ENCODE measurements at places on chromosomes 7 and 10.

DNA sequence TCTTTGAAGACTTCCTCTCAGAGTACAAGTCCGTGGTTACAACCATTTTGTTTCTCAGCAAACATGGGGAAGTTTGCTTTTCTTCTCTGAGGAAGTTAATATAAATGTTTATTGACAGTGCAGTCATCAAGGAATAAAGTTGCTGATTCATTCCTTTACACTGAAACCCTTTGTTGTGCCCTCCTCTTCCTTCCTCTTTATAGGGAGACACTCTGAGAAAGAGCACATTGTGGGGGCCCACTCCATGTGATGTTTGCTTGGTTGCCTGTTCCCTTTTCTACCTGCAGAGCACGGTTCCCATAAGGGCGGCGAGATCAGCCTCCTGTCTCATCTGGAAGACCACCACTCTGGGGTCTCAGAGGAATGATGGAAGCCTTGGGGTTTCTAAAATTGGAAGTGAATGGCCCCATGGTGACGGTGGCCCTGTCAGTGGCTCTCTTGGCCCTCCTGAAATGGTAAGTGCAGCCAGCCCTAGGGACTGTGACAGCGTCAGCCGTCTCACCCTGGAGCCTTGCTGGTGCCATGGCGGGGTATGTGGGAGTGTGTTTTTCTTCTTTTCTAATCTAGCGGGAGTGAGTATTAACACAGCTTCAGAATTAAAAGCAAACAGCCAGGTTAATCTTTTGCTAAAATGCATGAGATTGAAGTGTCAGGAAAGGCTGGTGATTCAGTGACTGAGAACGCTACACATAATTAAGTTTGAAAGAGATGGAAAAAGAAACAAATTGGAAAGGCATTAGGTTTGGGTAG, at the start of gene TBXAS1:
TBXAS1 (plus strand) TSS at position 240 of the 750 bp plus-strand sequence; CDS start at position 367, 127 bp downstream.
- DNase-seq = peak; percentile 47

DNA sequence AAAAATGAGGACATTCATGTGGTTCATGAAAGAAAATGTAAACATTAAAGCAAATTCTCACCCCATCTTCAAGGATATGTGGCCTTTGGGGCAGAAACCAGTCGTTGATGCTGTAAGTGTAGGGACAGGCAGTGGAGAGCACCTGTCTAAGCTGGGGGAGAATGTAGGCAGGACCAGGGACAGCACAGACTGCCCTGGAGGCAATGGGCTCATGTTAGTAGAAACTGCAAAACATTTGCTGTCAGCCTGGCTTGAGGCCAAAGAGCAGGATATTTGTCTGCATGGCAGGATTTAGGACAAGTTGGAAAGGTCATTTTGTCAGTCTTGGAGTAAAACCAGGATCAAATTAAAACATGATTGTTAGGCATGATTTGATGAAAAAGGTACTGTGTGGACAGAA, 211.6 kb upstream of the AGK start:
- no peak for DNase-seq

- DNase-seq = no peak
Observed at GRCh38 chr10:74333174-74333573, 182.2 kb downstream of the ADK start.

- DNase-seq = peak; percentile 76
Observed at GRCh38 chr7:101363734-101364374, 1.2 kb downstream of the COL26A1 start.

DNA sequence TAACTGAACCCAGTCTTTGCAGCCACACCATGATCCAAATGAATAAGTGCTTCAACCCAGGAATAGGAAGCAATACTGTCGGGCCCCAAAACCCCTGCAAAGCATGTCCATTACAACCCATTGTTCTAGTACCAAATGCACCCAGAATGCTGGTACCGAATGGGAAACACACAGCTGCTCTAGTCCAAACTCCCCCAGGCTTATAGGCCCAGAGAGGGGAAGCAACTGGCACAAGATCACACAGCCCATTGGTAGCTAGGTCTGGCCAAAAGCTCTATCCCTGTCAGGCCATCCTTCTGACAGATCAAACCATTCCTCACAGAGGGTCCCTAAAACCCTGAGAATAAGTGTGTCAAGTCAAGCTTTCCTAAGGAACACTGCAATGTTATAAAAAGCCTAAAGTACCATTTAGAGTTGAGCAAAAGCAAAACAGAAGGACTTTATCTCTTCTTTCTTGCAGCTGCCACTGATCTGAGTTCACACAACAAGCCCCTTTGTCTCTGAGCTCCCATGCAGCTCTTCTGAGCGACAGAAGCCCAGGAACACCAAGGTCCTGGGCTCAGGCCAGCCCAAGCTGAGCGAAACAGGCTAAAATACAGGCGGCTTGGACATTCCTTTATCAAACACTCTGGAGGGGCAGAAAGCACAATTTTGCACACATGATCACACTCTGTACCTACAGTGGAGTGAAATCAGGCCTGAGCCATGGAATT, 116.7 kb downstream of the SGMS1 start:
- DNase-seq = no peak

DNA sequence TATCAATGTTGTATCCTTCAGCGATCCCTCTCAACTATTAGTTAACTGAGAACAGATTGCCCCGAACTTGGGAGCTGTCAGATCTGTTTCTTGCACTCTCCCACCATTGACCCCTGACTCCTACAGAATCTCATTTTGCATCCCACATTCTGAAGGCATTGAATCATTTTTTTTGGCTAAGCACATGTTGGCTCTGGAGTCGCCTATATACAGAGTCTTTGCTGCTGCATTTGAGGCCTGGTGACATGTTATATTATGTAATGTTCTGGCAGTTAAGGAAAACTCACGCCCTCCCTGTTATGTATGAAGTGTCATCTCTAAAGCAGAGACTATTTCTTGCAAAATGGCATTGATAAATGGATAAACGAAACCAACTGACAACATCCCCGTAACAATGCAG, 159.2 kb upstream of the ITGB1 start:
- DNase-seq = no peak

- peak; percentile 26 for DNase-seq
Observed at GRCh38 chr10:114103284-114103683, 59.6 kb downstream of the ADRB1 start.

DNA sequence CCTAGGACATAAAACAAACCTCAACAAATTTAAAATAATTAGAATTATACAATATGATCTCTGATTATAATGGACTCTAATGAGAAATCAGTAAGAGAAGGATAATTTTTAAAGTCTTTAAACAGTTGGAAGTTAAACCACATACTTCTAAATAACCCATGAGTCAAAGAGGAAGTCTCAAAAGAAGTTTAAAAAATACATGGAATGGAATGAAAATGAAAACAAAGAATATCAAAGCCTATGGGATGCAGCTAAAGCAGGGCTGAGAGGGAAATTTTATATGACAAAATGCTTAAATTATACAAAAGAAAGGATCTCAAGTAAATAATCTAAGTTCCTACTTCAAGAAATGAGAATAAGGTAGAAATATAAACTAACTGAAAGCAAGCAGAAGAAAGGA, 460.5 kb downstream of the RPS24 start:
- DNase-seq = no peak

- no peak for DNase-seq
Observed at GRCh38 chr10:48227213-48227612, 47.3 kb downstream of the FRMPD2 start.

GRCh38 chr7:95405208-95405607, 9.0 kb upstream of the PON3 start:
- no peak for DNase-seq

DNA sequence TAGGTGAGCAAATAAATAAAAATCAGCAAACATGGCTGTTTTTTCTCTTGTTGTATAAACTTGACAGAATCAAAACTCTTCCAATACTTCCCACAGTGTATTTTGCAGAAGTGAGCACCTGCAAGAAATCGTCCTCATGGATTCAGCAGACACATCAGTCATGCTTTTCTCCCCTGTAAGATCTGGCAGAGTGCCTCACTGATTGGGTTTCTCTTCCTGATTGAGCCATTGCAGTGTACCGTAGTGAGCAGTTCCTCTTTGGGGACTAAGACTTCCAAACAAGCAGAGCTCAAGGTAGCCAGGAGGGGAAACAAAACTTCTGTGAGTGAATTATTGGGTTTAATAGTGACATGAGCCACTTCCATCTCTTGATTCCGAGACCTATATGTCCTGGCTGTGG, 2.2 kb upstream of the CCDC3 start:
- DNase-seq = no peak

GRCh38 chr7:115603416-115603815, 427.1 kb downstream of the TFEC start:
- DNase-seq = no peak

DNA sequence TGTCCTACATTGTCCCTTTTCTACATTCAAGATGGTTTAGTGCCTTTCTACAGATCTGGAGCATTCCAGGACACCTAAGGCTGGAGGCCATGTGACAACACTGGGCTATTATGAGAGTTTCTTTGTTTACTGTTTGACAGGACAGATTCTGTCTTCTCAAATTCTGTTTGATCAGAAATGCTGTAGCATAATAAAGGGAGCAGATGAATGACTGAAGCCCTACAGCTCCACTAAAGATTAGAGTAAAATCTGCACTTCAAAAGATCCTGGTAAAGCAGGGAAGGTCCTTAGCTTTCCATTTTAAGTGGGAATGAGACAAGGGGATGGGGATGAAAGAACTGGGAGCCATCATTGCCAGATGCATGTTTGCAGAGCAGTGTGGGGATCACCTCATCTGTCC, 38.4 kb downstream of the TMEM229A start:
- DNase-seq = no peak

DNA sequence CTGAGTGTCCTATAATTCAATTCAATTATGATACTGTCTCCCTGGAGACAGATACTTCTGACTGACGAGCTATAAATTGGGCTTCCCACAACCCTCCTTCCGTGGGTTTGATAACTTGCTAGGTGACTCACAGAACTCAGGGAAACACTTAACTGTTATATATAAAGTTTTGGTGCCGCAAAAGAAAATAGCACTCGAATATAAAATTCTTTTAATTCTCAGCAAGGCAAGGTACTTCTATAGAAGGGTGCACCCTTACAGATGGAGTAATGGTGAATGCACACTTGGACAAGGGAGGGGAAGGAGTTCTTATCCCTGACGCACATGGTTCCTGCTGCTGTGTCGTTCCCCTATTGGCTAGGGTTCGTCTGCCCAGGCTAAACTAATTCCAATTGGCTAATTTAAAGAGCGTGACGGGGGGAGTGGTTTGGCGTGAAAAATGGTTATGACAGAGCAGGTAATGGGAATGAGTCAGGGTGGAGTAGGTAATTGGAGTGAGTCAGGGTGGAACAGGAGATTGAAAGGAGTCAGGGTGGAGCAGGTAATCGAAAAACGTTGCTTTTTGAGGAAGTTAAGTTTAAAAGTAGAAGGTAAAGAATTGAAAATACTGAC, 20.8 kb upstream of the GHITM start:
- DNase-seq = no peak

GRCh38 chr10:75350791-75351190, 50.8 kb downstream of the ZNF503 start:
- no peak for DNase-seq

DNA sequence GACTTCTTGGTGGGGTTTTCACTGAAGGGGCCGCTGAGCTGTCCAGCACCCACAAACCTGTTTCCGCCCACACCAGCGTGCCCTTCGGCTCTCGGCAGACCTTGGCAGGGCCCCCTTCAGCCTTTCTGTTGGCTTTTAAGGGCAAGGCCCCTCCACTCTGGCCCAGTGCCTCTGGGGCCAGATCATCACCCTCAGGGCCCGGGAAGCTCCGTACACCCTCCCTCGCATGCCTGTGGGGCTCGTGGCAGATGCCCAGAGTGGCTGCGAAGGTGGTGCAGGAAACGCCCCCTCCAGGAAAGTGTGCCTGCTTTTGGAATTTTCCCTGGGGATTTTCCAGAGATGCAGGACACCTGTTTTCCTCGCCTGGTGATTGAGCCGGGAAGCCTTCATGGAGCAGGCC, 7.0 kb downstream of the LHPP start:
- no peak for DNase-seq

DNA sequence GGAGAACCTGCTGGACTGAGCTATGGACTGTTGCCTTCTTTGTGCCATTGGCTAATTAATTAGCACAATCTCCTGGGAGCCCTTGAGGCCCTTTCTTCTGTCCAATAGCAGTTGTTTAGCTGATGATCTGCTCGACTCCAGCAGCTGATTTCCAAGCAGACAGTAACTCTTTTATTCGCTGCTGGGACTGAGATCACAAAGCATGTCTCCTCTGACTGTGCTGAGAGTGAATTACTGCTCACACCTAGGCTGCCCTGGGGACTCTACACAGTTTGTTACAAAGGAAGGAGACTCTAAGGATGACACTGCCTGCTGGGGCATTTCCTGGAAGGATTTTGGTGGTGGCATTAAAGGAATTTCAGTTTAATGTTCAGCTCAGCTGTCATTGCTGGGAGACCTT, 31.4 kb downstream of the CASP7 start:
- DNase-seq = no peak

DNA sequence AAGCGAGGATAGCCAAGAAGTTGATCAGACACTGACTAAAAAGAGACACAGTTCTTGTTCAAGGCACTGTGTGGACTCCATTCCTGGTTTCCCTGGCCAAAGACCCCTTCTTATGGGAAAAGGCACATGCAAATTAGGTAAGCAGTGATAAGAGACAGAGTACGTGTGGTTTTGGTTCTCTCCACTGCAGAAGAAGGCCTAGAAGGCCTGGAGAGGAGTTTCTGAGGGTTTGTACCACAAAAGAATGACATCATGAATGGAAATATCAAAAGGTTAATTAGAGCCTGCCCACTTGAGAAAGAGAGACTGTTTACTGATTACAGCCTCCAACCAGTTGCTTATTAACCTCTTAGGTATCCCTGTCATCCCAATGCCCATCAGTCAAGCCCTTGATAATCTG, 137.5 kb downstream of the ZNF365 start:
- DNase-seq = no peak

DNA sequence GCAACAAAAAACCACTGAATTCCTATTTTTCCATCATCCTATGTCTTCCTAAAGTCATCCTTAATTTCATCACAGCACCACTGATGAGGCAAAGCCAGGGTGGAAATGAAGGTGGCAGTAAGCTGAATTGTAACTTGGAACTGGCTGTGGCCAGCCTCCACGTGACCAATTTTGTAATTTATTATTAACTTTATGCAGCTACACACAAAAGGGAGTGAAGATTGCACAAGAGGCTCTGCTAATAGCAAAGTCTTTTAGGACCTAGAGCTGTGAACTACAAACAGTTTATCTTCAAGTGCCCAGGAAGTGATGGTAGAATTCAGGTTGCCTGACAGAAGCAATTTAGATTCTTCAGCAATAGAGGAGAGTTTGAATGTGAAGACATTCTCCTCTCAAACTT, 176.4 kb downstream of the CCDC71L start:
- DNase-seq = no peak

GRCh38 chr7:155483245-155483644, 25.3 kb downstream of the EN2 start:
- no peak for DNase-seq

- peak; percentile 37 for DNase-seq
Observed at GRCh38 chr7:29955799-29956486, 33.7 kb downstream of the SCRN1 start.

- no peak for DNase-seq
Observed at GRCh38 chr7:115052706-115053105, 130.8 kb downstream of the MDFIC start.

- no peak for DNase-seq
Observed at GRCh38 chr7:45000093-45001032, at the start of gene CCM2. Gene CCM2 (plus strand): TSS chr7:45000201. CDS start chr7:45000334, 133 bp downstream.

All from activated CD4-positive, alpha-beta T cell treated with anti-CD3 and anti-CD28 coated beads, Interleukin-2, Interleukin-6, amounts not matched to agents 100 ng/mL and 50 ng/mL, durations not matched to agents 16 hours and 8 hours (primary cell).